Prostate gland (tissue), 2 donors: ENCODE measurements at places on chromosomes 1 and 21. TPM values are rescaled to one million over a fixed set of nuclear protein-coding genes. Genes with fewer than 3 reads are reported as not detected.

DNA sequence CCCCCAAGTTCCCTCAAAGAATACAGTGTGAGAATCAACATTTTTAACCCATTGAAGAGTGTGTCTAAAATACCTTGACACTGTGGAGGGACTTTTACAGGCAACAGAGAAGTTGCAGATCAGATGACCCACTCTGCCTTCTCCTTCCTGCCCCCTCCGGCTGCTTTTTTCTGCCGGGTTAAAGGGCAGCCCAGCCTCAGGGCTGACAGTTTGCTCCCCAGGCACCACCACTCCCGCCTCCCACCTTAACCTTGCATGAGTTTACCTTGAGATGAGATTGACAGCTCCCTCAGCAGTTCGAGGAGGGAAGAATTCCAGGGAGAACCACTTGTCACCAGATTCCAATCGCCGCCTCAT is 3.2 kb downstream of the MTHFR start:
- DNase-seq = no peak

- no peak for DNase-seq
Observed at GRCh38 chr1:33616780-33617179, 144.3 kb downstream of the ZSCAN20 start.

GRCh38 chr1:197469620-197470210 is 201.7 kb downstream of the CRB1 start:
- DNase-seq = no peak

DNA sequence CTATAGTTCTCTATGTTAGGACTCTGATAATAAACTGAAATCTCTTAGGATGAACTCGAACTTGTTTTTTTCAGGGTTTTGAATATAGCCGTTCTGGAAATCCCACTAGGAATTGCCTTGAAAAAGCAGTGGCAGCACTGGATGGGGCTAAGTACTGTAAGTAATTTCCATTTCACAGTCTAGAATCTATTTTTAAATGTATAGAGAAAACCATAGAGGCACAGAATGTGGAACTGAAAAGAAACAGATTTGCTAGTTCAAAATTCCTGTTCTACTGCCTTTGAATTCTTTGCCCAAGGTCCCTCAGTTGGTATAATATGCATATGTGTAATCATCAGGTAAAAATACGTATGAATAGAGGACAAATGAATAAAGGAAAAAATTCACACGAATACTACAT is 4.8 kb downstream of the CTH start:
- DNase-seq = no peak

GRCh38 chr1:100038660-100039287 is 69.0 kb downstream of the SLC35A3 start:
- peak; percentile 53 for DNase-seq

GRCh38 chr1:156709757-156710489 is 4.5 kb upstream of the CRABP2 start:
- peak; percentile 87 for DNase-seq

DNA sequence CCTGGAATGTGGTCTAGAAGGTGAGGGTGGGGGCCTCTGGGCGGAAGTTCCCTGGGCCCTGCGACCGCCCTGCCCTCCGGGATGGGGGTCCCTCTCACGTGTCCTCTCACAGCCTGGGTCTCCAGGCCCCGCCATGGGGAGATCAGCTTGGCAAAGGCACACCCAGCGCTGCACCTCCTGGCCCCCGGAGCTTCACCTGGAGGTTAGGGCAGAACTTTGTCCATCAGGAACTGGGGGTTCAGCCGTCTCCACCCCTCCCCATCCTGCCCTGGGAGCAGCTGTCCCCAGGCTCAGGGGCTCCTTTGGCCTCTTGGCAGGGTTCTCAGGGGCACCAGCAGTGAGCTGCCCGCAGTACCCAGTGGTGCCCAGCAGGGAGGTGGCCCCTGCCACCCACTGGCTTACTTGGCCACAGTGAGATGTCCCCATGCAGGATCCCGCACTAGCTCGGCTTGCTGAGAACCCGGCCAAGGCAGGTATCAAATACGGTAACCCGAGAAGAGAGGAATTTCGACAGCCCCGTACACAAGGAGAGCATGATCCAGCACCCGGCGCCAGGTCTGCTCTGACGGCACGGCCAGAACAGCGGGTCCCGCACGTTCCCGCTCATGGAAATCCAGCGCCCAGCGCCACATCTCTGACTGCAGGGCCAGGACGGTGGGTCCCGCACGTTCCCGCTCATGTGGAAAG is 36.7 kb downstream of the RRP1 start:
- DNase-seq = peak; percentile 41

DNA sequence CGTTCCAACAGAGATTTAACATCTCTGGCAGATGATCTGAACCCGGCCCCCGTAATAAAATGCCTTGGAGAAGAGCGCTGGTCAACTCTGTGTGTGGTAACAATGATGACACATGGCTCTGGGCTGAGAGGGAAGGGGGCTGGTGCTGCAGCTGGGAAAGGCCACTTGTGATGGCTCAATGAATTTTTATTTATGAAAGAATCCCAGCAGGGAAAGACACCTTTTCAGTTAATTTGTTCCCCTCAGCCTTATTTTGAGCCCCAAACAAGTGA is 59.4 kb downstream of the SYT6 start:
- no peak for DNase-seq

DNA sequence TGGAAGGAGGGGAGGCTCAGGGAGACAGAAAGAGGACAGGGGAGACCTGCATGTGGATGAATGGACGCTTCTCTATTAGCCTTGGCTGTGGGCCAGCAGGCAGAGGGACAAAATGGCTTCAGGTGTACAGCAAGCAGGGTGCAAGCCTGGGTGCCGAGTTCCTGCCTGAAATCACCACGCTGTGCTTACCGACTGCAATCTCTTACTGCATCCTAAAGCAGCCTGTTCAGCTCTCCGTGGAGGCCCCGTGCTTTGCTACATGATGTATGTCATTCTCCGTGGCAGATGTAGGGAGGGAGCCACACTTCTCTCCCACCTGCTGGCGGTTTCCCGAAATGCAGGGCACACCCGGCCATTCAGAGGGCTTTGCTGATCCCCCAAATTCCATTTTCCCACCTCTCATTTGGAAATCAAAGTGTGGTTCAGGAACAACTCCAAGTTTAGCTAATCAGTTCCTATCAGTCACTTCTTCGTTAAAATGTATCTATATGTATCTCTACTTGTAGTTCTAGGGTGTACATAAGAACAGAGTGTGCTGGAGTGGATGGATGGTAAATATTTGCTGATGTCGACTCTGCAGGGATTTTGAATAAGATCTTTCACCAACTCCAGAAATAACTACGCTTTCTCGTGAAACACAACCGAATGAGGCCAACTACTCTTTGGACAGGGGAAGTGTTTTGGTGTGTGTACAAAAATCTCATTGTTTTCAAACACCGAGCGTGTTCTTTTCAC is 122.3 kb upstream of the BACE2 start:
- peak; percentile 82 for DNase-seq

- no peak for DNase-seq
Observed at GRCh38 chr1:200432586-200432985, 22.8 kb upstream of the ZNF281 start.

- DNase-seq = no peak
Observed at GRCh38 chr1:221097479-221098281, 218.4 kb downstream of the HLX start.

KCNK1 gene
- 4.0 TPM for total RNA-seq

CD101 gene
- total RNA-seq = 0.59 TPM

CRYAA gene
- not detected for total RNA-seq

HRNR gene
- total RNA-seq = 0.06 TPM

KRTAP12-2 gene
- total RNA-seq = not detected
